A172 (cell line): ENCODE measurements at places on chromosomes 7 and 10. TPM values are rescaled to one million over a fixed set of nuclear protein-coding genes. Genes with fewer than 3 reads are reported as not detected.

The PRLHR gene
- not detected in 2 replicates for total RNA-seq

The SLC18A3 gene
- not detected in 2 replicates for total RNA-seq

The STAMBPL1 gene
- 40.4 and 48.8 TPM in 2 replicates for total RNA-seq

The DNA2 gene
- 22.7 and 31.1 TPM in 2 replicates for total RNA-seq
